ENCODE measurements at places on chromosomes 4 and X.
A peak's percentile ranks its signal among the peaks of the same experiment; 100 is the strongest.

GRCh38 chrX:112731793-112732192 is 52.1 kb upstream of the LHFPL1 start:
- DNase-seq, result no peak

- DNase-seq, result no peak
Measured at GRCh38 chrX:78102091-78102490, 2.0 kb upstream of the PGK1 start.

- DNase-seq, result no peak
Measured at GRCh38 chrX:112056886-112057285, 25.7 kb downstream of the TRPC5 start.

DNA sequence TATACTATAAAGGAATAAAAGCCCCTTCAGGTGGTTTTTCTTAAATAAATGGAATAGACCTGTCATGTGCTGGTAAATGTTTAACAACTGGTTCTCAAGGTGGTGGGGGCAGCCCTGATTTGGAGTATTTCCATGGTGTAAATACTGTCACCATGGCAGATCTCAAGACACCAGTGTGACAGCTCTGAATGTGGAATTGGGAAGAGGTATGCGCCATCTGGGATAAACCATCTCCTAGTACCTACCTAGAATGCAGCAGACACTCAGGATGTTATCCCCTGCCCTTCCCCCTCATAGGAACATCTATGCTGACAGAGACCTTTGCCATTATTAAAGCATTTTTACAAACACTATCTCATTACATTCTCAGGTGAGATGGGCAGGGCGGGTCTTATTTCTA is 26.4 kb upstream of the TMSB4X start:
- DNase-seq, result no peak

GRCh38 chr4:173288698-173289352 is 45.3 kb downstream of the HMGB2 start:
- no peak for DNase-seq

GRCh38 chr4:157270108-157270507 is 49.6 kb downstream of the GRIA2 start:
- DNase-seq, result no peak

DNA sequence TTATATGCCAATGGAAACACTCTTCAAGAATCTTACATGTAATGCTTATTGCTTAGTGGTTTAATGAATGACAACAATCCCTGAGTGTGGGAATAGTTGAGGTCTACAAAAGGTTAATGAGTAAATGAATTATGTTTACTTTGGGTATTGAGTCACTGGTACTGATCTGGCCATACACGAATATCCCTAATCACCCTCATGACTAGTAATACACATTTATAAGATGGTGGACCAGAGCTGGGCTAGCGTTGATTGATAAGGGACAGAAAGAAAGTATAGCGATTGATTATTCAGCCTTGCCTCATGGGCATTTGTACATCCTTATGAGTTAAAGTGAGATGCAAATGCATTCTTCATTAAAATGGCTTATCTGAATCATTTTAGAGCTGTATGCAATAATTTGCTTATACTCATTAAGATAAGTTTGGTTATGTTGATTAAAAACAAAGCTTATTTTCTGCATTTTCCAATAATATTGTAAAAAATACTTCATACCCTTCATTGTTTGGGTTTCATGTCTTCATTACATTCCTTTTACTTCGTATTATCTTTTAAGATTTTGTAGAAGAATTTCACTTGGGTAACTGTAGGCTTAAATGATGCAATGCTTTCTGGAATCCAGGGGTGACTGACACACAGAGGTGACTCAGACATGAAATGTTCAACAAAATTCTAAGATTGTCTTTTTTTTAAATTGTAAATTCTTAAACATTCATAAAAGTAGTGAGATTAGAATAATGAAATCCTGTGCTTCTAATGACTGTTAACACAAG is 47.4 kb downstream of the FGF2 start:
- peak; percentile 72 for DNase-seq

DNA sequence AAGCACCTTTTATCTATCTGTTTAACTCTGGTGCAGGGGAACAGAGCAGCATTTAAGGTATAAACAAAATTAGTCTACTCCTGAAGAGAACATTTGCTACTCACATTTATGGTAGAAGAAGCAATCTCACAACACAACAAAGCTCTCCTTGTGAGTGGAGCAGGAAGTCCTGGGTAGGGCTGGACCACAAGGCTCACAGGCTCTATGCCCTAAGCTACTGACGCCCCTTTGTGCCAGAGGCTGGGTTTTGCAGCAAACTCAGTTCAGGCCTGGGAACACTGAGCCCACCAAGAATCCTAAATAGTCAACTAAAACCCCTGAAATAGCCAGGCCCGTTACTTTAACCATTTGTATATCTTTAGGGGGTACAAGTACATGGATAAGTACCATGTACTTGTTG is 4.7 kb upstream of the ZXDB start:
- no peak for DNase-seq

DNA sequence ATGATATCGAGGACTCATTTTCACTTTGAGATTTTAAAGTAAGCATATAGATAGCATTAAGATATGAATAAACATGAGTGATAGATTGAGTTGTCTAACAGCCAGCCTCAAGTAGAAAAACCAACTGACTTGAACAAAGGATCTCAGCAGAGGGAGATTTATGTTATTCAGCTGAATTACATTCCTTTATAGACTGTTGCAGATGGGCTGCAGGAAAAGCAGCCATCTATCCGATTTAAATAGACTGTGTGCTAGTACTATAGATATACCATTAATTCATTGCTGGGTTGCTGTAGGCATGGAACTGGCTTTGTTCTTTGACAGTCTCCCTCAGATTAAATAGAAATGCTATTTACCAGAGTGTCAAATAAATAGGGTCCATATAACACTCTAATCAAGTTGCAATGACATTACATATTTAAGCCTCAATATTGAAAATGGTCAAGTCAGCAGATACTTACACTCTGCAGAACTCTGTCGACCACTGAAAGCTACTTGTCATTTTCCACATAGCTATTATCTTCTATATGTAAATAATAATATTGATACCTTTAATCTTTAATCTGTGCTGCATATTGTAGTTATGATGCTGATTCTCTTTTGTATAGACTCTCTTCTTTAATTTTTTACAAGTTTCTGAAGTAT is 750.8 kb downstream of the CENPC start:
- DNase-seq, result no peak

DNA sequence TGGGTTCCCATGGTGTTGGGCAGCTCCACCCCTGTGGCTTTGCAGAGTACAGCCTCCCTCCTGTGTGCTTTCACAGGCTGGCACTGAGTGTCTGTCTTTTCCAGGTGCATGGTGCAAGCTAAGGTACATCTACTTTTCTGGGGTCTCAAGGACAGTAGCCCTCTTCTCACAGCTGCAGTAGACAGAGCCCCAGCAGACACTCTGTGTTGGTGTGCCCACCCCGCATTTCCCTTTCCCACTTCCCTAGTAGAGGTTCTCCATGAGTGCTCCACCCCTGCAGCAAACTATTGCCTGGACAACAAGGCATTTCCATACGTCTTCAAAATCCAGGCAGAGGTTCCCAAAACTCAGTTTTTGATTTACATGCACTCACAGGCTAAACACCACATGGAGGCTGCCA is 143.0 kb downstream of the TECRL start:
- no peak for DNase-seq

DNA sequence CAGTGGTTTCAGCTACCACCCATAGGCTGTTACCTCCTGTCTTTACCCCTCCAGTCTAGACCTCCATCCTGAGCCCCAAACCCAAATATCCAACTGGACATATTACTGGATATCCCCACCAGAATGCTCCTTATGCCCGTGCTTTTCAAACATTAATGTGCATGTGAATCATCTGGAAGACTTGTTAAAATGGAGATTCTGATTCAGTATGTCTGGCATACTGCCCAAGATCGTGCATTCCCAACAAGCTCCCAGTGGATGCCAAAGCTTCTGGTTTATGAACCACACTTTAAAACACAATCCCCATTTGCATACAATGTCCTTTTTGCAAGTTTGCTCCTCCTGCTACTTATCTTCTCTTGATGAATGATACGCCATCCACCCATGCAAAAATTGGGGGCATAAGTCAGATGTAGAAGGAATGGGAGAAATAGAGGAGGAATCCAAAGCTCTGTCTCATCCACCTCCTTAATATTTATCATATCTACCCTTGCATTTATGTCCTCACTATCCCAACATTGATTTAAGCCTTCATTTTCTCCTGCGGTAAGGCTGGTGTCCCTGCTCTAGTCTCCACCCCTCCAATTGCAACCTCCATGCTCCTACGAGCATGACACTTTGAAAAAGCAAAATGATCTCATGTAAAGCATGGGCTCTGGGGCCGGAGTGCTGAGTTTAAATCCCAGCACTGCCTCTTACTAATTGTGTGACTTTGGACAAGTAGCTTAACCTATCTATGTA is 7.4 kb upstream of the PGRMC1 start:
- peak; percentile 75 for DNase-seq

DNA sequence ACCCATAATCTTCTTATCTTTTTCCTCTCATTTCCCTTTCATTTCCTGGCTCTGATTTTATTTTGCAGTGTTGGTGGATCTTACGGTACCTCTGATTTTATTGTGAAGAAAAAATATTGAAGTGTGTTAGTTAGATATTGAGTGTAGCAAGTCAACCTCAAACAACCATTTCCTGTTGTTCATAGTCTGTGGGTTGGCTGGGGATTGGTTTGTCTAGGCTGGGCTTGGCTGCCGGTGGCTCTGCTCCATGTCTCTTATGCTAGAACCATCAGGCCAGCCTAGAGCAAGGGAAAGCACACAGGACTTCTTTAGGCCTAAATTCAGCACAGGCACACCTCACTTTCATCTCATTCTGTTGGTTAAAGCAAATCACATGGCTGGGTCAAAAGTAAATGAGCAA is 383.1 kb upstream of the LCORL start:
- no peak for DNase-seq

GRCh38 chr4:44679060-44679459 is 840 bp downstream of the GUF1 start:
- DNase-seq, result no peak

- no peak for DNase-seq
Measured at GRCh38 chrX:69615342-69615741, 571 bp upstream of the EDA start.

- no peak for DNase-seq
Measured at GRCh38 chrX:111868726-111869638, 7.0 kb upstream of the TRPC5OS start.

DNA sequence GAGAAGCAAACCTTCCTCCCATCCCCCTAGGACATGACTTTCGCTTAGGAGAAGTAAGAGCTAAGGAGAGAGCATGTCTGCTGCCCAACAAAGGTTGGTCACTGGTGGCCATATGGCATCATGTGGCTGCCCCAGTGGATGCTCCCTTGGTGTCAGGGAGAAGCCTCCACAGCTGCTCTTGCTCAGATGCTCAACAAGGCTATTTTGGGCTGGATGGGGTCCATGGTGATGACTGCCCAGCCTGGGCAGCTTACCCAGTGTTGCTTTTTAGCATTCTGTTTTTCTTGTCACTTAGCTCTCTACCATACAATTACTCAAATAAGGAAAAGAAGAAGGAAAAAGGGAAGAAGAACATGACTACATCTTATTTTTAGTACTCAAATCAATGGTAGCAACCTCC is 48.9 kb upstream of the PPARGC1A start:
- DNase-seq, result no peak

DNA sequence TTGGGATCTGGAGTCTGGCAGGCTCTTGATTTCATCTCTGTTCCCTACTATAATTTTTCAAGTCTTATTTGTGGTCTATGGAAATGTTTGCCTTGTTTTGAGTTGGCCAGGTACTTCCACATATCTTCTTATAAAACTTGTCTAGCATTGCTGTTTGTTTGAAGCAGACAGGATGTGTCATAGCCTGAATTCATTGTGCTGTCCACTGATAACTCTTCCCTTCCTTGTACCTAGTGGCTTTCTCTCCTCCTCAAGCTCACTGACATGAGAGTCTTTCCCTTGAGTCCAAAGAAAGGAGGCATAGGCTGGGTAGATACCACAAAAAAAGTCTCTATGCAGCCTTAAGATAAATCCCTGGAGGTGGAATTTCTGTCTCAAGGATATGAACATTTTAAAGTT is 59.2 kb upstream of the FAM241A start:
- no peak for DNase-seq

DNA sequence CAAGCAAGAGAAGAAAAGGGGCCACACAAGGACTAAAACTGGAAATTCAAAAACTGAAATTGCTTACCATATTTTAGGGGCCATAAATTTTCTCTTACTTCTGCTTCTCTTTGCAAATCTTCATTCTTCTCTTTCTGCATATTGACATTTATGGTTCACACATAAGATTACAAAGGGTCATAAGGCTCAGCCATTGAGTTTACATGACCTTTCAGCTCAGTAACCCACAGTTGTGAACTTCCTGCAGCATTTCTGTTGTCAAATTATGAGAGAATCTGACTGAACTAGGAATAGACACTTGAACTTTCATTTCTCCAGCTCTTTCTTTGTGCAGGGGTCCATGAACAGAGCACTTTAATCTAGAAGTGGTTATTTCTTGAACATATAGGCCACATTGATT is 434.8 kb upstream of the CT83 start:
- DNase-seq, result no peak

DNA sequence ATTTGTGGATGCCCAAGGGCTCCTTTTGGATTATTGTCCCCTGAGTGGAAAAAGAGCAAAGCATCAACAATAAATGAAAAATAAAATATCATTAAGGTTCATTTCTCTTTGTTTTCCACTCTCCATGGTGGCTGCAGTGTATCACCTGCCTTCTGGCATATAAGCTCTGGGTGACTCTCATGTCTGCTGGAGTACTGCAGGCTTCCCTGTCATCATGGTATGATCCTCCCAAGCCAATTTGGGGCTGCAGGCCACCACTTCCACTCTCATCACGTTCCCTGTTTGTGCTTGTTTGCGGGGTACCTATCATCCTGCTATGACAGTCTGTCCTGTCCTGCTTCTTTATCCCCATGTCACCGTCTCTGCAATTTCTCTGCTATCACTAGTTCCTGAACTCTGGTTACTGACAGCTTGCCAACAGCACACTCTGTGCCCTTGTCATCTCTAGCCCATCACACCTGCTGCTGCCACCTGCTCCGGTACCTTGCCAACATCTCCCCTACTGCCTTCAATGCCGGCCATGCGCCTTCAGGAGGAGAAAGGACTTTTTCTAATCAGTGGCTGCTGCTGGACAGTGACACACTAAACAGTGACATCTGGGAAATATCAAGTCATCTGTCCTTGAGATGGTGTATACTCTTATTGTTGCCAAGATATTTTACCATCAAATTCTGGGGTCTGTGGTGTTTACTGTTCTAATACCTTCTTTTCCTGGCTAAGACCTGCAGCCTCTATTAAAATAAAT is 23.0 kb upstream of the FGF5 start:
- DNase-seq, result no peak

DNA sequence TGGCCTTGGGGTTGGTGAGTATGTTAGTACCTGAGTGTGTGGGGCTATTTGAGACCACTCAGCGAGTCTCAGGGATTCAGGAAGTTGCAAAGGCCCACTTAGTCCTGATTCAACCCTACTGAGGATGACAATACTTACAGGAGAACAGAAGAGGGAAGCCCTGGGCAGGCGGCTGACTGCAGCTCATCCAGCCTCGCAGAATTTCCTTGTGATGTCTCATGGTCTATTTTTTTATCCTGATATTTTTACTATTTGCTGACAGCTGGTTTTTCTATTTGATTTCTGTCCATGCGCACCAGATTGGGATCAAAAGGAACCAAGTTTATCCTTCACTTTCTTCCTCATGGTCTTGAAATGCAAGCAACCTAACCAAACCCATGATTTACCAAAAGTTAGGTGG is 201.8 kb upstream of the LNX1 start:
- DNase-seq, result no peak

Data from brain microvascular endothelial cell (primary cell).